ENCODE measurements at places on chromosomes 7 and 10.

- no peak for DNase-seq
These were observed 32.6 kb downstream of the NEUROD6 start for GRCh38 chr7:31307972-31308371.

GRCh38 chr10:112394475-112394875, 20.6 kb downstream of the ACSL5 start:
- no peak for DNase-seq

- DNase-seq = no peak
These were observed 82.5 kb downstream of the ZNF467 start for GRCh38 chr7:149690688-149691446.

GRCh38 chr7:100444311-100445278, 8.3 kb upstream of the PPP1R35 start:
- no peak for DNase-seq

- no peak for DNase-seq
These were observed 75.8 kb downstream of the ZNF92 start for GRCh38 chr7:65449505-65449852.

GRCh38 chr7:22444181-22444971, 55.6 kb downstream of the STEAP1B start:
- DNase-seq = no peak

DNA sequence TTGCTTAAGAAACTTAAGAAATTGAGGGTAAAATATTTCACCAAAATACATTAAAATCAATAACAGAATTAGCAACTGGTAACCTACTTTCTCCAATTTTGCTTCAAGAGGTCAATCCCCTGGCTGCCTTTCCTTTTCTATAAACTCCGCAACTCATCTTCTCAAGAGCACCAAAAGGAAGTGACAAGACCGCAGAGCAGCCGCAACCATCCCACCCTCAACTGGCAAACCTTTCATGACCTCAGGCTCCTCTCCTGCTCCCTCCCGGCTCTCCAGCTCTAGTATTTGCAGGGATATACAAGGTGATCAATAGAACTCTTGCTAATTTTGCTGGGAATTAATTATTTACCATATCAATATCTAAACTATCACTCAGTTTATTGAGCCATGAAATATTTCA, 88.9 kb downstream of the ATE1 start:
- no peak for DNase-seq

- no peak for DNase-seq
These were observed 139.5 kb downstream of the SEMA3E start for GRCh38 chr7:83509255-83510021.

DNA sequence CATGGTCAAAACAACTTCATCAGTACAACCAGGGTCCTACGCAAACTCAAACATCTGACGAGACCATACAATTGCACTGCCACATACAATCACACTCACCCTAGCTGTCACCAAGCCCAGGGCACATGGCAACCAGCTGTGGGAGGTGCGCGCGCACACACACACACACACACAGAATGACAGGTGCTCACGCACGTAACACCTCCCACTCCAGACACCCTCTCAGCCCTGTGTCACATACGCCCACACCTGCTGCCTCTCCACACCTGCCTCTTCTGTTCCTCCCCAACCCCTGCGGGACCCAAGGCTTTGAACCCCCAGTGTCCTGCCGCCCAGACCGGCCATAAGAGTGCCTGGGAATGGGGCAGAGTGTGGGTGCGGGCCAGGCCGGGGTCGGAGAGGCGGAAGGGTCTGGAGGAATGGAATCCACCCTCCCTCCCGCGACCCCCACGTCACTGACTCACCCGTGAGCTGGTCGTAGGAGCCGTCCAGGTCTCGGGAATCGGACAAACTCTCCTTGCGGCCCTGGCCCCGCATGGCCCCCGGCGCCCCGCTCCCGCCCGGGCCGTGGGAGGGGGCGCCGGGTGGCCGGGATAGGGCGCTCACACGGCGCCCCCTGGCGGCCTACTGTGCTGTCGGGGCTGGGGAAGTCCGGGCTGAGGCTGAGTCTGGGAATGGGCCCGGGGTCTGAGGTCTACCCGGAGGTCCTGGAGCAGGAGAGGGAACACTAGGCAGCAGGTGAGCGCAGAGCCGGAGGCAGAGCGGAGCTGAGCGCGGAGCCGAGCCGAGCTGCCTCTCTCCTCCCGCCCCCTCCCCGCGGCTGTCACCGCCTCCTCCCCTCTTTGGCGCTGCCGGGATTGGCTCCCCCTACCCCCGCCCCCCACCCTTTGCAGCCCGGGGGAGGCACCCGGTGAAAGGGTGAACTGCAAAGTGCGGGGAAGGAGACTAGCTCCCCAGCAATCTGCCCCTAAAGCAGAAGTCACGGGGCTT, at the start of gene KCNIP2:
Gene KCNIP2 (minus strand): TSS at position 769 of the 990 bp plus-strand sequence. CDS start 232 bp downstream, at position 537.
- DNase-seq = no peak

DNA sequence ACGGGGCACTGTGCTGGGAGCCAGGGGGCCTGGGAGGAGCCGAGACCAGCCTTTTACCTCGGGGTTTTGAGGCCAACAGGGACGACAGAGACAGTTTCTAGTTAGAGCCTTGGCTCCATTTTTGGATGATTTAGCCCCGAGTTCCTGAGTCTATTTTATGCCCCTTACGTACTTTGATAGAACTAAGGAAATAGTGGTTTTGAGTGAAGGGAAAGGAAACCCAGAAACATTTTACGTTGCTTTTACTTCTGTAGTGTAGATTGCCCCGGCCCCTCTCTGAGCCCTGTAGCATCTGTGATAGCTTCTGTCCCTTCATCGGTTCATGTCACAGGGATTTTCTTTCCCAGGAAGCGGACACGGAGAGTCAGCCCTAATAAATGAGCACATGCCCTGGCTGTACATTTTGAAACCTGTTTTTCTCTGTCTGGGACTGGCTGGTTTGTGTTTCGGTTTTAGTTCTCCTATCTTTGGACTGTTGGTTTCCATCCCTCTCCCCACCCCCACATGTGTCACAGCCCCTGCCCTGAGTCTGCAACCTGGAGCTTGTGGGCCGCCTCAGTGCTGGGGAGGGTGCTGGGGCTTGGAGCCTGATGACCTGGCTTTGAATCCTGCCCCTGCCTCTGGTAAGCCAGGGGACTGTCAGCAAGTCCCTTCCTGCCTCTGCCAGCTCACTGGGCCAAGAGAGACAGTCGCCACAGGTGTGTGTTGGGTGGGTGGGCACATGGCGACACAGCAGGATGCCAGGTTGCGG, 6.9 kb upstream of the ORAI2 start:
- DNase-seq = peak; percentile 54

- no peak for DNase-seq
These were observed 232.9 kb upstream of the CCDC6 start for GRCh38 chr10:60139290-60139689.

DNA sequence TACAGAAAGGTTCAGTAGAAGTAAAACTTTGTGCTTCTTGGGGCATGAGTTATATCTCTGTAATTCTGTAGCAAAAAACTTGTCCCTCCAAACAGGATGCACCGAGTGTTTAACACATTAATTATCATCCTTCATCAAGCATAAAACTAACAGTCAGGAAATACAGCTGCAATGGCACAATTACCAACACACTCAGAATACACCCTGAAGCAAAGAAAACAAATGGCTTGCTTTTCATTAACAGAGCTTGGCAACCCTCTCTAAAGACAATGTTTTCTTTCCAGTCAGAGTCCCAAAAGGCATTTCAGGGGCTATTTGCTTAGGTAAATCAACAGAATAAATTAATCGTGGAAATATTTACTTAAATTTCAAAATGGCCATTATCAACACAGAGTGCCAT, 107.7 kb downstream of the ICA1 start:
- DNase-seq = no peak

DNA sequence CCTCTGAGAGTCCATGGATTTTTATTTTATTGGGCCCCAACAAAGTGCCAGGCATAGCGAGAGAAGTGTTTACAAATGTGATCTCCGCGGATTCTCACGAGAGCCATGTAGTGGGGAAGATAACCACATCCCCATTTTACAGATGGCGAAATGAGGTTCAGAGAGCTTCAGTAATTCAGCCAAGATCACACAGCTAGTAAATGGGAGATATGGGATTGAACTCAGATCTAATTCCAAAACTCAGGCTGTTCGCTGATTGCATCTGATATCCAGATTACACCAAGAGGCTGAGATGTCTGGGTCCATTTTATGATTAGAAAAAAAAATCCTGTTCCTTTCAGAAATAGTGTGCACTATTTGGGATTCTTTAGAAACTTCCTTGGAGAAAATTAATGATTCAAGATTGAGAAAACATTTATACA, 1.3 kb downstream of the FAS start:
- no peak for DNase-seq

- DNase-seq = no peak
These were observed 35.1 kb upstream of the TAS2R16 start for GRCh38 chr7:123030631-123031030.

- no peak for DNase-seq
These were observed at the start of gene HABP2 for GRCh38 chr10:113552701-113553100. Gene HABP2, plus strand, starts transcription at chr10:113553053. Its CDS starts 69 bp downstream, at chr10:113553122.

DNA sequence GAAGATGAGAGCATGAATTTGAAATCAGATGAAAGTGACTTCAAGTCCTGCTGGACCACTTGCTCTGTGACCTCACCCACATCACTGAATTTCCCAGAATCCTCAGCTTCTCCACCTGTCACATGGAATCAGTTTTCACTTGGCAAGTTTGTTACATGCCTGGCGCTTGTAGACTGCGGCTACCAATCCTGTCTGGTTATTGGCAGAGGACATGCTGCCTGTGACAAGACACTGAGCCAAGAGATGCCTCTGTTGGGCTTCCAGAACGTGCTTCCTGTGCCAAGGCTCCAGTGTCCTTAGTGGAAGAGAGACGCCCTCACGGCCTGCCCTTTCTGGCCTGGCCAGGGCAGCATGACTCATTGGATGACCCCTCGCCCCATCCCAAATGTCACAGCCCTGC, 4.4 kb upstream of the MYL10 start:
- DNase-seq = no peak

- no peak for DNase-seq
These were observed 100.8 kb upstream of the STK17A start for GRCh38 chr7:43481902-43482678.

GRCh38 chr7:46383605-46384004, 462.5 kb upstream of the IGFBP3 start:
- DNase-seq = no peak

- no peak for DNase-seq
These were observed 12.5 kb upstream of the LIPK start for GRCh38 chr10:88693392-88694020.

DNA sequence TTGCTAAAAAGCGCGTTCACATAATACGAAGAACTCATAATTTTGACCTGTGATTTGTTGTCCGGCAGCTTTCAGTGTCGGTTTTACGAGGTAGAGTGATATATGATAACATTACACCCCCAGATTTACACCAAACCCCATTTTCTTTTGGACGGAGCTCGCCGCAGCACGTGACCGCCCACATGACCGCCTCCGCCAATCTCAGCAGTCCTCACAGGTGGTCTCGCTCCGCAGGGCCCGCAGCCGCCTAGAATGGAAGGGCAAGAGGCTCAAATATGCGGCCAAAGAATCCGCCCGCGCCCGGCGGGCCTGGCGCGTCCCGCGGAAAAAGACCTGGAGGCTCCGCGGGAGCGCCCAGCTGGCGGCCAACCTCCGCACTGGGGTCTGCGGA, at the start of gene HOXA7:
Gene HOXA7 (minus strand): TSS at position 168 of the 391 bp plus-strand sequence. CDS start 130 bp downstream, at position 38.
- no peak for DNase-seq

DNA sequence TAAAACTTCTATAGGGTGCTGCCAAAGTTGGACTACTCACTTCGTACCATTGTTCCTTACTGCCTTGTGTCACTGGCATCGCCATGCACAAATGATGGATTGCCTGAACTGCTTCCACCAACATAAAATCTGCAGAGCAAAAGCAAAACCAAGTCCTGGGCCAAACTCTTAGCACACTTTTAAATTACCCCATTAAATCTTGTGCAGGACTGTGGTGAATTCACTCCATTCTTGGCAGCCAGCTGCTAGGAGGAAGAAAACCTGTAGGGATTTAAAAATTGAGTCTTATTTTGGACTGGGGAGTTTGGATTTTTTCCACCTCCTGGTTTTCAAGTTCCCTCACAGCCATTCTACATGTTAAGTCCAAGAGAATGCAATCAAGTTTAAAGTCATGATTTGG, 646.9 kb downstream of the SORCS3 start:
- no peak for DNase-seq

DNA sequence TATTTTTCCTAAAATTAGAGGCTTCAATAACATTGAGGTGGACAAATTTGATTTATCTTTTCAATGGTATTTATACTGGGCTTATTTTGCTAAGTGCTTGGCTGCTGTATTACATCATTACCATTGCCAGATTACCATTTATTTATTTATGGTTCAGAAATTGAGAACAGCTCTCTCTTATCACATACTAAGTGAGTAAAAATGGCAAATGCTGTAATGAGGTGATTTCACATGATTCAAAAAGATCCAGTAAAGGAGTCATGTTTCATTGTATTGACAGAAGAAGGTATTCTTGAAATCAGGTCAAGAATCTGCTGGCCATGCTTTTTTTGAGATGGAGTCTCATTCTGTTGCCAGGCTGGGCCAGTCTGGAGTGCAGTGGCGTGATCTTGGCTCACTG, 322.6 kb downstream of the KIF20B start:
- no peak for DNase-seq

DNA sequence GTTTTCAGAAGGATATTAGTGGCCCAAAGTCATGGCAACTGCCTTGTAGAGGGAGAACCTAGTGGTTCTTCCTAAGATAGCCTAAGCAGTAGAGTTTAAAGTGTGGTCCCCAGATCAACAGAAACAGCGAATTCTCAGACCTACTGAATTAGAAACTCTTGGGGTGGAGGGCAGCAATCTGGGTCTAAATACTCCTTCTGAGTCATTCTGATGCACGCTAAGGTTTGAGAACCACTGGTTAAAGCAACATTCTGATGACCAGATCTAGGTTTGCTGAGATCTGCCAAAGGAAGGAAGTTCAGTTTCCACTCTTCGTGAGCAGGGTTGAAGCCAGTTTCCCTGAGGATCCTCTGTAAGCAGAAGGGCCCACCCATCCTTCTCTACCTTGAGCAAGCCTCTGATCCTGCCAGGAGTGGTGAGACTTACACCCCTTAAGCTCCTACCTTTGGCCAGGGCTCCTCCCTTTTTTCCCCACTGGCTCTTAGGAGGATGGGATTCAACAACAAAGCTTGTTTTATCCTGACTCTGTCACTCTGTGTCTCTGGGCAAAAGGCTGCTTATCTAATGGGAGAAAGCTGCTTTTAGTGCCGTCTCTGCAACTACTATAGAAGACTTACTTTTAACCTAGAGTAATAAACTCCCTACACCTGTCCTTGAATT, 26.8 kb upstream of the TRUB1 start:
- no peak for DNase-seq

GRCh38 chr10:48496831-48497779, 107.8 kb downstream of the ARHGAP22 start:
- no peak for DNase-seq

GRCh38 chr10:76918106-76918505, 719.5 kb downstream of the KCNMA1 start:
- DNase-seq = no peak

- no peak for DNase-seq
These were observed 430.3 kb upstream of the SEMA3A start for GRCh38 chr7:84624927-84625326.

DNA sequence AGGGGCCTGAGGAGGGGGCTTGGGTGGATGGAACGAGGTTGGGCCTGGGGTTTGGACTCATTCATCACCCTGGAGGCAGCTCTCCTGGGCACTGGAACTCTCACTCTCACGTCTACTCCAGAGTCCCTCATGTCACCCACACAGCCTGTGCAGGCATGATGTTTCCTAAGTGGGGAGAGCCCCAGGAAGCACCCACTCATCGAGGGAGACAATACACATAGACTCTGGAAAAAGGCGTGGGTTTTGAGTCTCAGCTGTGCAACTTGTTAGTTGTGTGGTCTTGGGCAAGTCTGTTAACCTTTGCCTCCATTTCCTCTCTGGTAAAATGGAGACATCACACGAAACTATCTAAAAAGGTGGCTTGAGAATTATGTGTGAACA, 25.9 kb upstream of the RBM20 start:
- DNase-seq = no peak
